DMS153 (cell line): ENCODE measurements at places on chromosomes 11 and 22.

GRCh38 chr11:57530215-57530595 is 349 bp downstream of the TIMM10 start:
- DNase-seq = no peak

DNA sequence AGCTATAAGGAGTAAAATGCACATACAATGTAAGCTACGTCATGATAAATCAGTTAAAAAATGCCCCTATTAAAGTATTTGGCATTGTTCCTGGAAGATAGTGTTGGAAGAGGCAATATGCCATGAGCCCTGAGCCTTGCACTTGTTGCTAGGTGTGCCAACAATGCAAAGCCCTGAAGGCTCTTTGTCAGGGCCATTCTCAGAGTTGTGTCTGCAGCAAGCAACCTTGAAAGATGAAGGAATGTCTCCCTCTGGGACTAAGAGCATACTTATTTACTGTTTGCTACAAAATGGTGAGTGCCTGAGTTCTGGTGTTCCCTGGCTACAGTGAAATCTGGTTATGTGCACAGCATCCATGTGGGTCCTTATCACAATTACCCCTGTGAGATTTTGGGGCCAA is 322.3 kb upstream of the FAT3 start:
- DNase-seq = no peak

DNA sequence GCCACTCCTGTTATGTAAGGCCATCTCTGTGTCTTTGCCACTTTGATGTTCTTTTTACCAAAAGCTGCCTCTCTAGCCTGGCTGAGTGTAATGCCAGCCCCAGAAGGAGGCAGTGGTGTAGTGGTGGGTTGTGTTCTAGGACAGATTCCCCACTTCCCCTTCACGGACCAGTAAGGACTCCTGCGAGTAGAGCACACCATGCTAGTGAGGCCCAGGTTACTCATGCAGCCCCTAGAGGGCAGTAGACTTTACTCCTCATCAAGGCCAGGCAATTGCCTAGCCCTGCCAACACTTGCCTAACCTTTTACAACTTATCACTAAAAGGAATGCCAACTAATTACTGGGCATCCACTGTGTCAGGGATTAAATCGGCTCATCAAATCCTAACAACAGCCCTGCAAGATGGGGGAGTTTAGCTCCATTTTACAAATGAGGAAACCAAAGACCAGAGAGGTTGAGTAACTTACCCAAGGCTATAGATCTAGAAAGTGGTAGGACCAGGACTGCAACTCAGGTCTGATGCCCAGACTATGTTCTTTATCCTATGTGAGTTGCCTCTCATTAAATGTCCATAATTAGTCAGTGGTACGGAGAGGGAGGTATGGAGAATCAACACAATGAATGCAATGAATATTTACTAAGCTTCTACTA is 75.3 kb downstream of the APIP start:
- DNase-seq = no peak

DNA sequence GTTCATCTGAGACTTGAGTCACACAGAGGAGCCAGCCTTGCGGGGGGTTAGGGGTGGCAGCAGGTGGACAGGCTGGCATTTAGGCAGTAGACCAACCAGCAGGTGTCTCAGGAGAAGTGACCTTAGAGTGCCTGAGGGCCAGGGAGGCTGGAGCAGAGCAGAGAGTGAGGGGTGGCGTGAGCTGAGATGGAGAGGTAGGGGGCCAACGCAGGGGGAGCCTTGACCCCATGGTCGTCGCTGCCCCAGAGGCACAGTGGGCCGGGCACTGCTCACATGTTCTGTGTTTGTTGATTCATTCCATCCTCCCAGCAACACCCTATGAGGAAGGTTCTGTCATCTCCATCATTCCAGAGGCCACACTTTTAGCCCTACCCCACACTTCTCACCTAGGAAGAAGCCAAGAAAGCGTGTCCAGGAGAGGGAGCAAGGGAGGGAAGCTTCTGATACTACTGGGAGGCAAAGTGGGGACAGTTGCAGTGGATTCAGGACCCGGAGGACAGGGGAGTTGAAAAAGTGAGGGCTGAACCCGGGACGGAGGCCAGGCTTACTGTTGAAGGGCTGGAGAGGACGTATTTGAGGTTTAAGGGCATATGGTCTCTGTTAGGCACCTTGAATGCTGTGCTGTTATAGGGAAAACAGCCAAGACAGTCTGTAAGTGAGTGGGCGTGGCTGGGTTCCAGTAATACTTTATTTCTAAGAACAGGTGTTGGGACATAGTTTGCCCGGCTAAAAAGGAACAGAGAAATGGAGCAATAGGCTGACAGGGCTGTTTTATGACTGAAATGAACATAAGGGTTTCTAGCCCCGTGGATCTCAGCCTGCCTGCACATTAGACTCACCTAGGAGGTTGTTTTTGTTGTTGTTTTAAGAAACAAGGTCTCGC is 7.3 kb downstream of the SART1 start:
- DNase-seq = no peak

GRCh38 chr11:10920205-10920604 is 62.4 kb upstream of the ZBED5 start:
- no peak for DNase-seq

DNA sequence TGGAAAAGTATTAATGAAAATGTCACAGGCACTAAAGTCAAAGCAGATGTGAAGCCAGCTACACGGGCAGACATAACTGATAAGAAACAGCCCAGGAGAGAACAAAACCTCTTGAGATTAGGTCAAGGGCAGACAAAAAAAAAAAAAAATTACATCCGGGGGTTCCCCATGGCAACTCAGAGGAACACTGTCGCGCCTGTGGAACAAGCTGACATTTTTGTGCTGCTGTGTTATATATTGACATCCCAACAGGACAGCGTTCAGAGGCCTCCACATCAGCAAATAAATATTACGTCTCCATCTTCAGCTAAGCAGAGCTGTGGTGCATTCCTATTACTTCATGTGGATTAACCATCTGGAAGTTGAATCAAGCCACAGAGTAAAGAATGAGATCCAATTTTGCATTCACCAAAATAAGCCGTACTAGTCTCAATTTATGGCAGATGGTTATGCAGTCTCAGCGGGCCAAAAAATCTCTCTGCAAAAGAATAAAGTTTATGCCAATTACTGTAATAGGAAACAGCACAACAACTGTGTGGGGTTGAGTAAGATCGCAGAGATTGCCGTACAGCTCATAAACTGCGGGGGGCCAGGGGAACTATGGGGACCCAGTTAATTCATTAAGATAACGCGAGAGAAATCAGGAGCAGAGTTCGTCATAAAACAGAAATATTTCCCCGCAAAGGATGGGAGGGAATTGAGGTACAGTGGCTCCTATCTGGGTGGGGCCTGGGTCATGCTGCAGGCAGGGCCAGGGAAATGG is 41.3 kb upstream of the MN1 start:
- DNase-seq = no peak

GRCh38 chr11:82930229-82930628 is 28.7 kb downstream of the DDIAS start:
- no peak for DNase-seq

DNA sequence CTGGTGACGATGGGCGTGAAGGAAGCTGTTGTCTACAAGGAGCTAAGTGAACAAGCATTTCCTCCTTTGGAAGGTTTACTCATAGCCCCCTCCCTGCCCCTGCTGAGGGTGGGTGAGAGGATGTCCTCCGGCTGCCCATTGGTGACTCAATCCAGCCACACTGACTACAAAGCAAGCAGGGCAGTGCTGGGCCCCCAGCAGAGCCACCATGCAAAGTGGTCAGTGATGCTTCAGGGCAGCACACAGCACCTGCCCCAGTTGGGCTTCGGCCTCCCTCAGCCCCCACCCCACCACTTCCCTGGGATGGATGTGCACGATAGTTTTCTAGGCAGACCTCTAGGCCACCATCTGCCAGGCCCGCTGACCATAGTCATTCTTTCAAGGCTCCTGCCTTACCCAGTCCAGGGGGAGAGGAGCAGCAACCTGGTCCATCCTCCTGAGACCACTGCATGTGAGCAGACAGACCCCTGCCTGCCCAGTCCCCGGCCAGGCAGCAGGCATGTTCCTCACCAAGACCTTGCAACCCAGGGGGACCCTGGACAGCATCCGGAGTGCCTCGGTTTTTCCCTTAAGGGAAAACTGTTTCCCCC is 125.1 kb downstream of the BCR start:
- no peak for DNase-seq

GRCh38 chr22:19121631-19122142 is 525 bp downstream of the DGCR2 start:
- DNase-seq = no peak

- DNase-seq = no peak
These were observed 74.6 kb downstream of the AASDHPPT start for GRCh38 chr11:106152013-106152412.

GRCh38 chr11:21810650-21811049 is 382.2 kb upstream of the ANO5 start:
- DNase-seq = no peak

- no peak for DNase-seq
These were observed 19.5 kb downstream of the MRGPRD start for GRCh38 chr11:68961245-68961644.

GRCh38 chr11:129285402-129285786 is 90.3 kb upstream of the BARX2 start:
- no peak for DNase-seq

DNA sequence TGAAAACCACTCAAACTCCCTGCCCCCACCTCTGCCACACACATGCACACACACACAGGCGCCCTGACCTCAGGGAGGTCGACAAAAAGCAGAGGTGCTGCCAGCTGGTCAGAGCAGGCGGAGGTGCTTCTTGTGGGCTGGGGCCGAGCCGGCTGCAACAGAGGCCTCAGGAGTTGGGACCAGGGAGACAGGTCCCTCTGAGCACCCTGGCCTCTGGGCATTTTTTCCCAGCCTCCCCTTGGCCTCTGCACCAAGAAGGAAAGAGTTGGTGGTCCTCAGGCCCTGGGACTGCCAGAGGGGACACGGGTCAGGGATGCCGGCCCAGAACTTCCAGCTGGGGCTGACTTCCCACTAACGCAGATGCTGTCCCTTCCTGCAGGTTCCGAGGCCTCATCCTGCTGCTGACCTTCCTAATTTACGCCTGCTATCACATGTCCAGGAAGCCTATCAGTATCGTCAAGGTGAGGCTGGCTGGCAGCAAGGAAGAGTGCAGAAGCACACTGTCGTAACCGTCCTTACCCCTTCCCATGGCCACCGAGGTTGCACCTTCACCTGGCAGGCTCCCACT is 13.4 kb downstream of the SLC37A2 start:
- no peak for DNase-seq

- no peak for DNase-seq
These were observed 599.2 kb downstream of the SOX6 start for GRCh38 chr11:15757048-15757698.

GRCh38 chr22:23192558-23192957 is 12.2 kb downstream of the BCR start:
- DNase-seq = no peak

DNA sequence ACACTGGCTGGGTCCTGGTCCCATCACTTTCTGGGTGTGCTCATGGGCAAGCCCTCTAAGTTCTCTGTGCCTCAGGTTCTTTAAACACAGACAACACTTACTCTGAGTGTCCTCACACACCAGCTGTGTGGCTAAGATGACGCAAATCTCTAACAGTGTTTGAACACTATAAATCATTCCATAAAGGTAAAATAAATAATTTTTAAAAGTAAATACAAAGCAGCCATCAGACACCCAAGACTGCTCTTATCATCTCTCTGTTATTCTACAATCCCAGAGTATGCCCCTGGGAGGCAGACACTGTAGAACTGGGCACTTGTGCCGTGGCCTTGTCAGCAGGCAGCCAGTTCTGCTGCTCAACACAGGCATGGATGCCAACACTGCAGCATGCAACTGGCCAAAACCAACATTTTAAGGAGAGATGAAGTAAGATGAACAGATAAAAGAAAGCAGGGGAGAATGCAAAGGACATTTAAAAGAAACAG is 56.8 kb downstream of the RPL27A start:
- DNase-seq = no peak

- DNase-seq = no peak
These were observed 6.5 kb downstream of the MSANTD2 start for GRCh38 chr11:124793466-124794278.

GRCh38 chr11:84522331-84522730 is 1104.8 kb downstream of the DLG2 start:
- no peak for DNase-seq

- DNase-seq = no peak
These were observed 55.3 kb upstream of the SUSD2 start for GRCh38 chr22:24125941-24126340.

- DNase-seq = no peak
These were observed 12.3 kb downstream of the PAX6 start for GRCh38 chr11:31798554-31799434.

- DNase-seq = peak; percentile 25
These were observed 36.9 kb downstream of the OR6Q1 start for GRCh38 chr11:58067685-58068084.

DNA sequence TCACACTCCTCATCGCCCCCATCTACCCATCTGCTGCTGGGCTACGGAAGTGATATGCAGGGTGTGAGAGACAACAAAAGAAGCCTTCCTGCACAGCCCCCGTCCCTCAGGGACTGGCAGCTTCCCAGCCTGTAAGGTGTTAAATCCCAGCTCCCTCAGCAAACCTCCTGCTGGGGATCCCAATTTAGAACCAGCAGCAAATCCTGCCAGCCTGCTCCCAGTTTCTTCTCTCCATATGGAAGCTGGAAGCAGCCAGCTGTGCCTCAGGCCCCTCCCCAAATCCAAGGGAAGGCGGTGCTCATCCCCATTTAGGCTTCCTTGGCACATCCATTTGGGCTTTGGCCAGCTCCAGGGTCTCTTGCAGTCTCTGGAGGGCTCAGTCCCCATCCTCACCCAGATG is 47.5 kb downstream of the PAMR1 start:
- no peak for DNase-seq

- no peak for DNase-seq
These were observed 104.5 kb downstream of the NTM start for GRCh38 chr11:131474947-131475346.

DNA sequence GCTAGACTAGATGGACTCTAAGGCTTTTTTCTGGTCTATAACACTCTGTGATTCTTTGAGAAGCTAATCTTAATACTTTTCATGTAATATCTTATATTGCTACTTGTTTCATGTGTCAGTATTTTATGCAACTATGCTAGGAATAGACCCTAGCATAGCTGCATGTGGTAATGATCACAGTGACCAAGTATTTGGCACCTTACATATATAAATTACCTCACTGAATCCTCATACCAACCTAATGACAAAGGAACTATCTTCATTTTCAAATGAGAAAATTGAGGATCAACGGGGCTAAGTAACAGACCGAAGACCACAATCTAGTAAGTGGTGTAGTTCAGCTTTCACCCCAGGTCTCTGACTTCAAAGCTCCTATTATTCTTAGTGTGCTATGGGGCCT is 327.3 kb upstream of the PITPNB start:
- no peak for DNase-seq
